ENCODE measurements at places on chromosomes 7 and 10.

GRCh38 chr7:19663816-19664462, 44.9 kb downstream of the POLR1F start:
- DNase-seq = no peak

- no peak for DNase-seq
These were observed 204.7 kb downstream of the NXPH1 start for GRCh38 chr7:8638076-8638475.

GRCh38 chr10:70601746-70602145, 795 bp downstream of the PRF1 start:
- DNase-seq = no peak

DNA sequence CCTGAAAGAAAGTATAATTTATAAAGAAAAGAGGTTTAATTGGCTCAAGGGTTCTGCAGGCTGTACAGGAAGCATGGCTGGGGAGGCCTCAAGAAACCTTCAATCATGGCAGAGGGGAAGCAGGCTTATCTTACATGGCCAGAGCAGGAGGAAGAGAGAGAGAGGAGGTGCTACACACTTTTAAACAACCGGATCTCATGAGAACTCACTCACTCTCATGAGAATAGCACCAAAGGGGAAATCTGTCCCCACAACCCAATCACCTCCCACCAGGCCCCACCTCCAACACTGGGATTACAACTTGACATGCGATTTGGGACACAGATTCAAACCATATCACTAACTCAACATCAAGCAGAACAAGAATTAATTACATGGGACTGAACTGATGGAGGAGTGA, 6.9 kb upstream of the ZNF485 start:
- DNase-seq = no peak

GRCh38 chr10:87615856-87616255, 43.8 kb upstream of the PAPSS2 start:
- DNase-seq = no peak

DNA sequence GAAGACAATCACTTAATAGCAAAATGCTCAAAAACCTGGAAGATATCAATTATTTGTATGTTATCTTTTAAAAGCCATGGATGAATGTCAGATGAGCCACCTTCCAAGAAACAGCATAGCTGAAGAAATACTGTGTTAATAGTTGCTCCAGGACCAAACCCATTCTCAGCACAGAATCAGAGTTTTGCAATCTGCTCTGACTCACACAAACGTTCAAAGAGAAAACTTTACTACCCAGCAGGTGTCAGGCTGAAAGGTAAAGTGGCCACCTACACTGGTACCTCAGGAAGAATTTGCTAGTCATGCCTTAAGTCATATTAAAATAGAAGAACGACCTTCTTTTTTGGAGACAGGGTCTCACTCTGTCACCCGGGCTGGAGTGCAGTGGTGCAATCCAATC, 526.5 kb downstream of the PARD3 start:
- DNase-seq = no peak

- no peak for DNase-seq
These were observed 2.6 kb upstream of the PLXNA4 start for GRCh38 chr7:132578826-132579225.

- no peak for DNase-seq
These were observed 145.6 kb upstream of the SEMA3C start for GRCh38 chr7:81064426-81064825.

- DNase-seq = no peak
These were observed 62.6 kb downstream of the TACR2 start for GRCh38 chr10:69353977-69354635.

Measured in thoracic aorta (tissue), 2 donors.